Caki2 (cell line): ENCODE measurements at places on chromosomes 11 and 22.
A peak's percentile ranks its signal among the peaks of the same experiment; 100 is the strongest.

GRCh38 chr11:41045266-41045665 lies 414.2 kb downstream of the LRRC4C start:
- DNase-seq: no peak

DNA sequence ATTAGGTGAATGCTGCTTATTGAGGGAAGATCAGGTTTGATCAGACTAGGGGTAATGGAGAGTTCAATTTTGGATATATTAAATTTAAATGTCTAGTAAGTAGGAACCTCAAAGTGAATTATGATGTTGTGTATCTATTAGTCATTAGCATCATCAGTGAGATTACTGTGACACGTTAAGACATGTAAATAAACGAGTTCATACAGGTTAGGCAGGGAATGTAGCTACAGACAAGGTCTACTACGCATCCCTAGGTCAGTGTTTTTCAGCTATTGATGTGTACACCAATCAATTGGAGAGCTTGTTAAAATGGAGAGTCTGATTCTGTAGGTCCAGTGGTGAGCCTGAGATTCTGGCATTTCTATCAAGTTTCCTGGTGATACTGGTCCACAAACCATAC lies 120.1 kb upstream of the LRRC4C start:
- DNase-seq: no peak

GRCh38 chr11:63843041-63843440 lies 4.1 kb downstream of the MARK2 start:
- no peak for DNase-seq

DNA sequence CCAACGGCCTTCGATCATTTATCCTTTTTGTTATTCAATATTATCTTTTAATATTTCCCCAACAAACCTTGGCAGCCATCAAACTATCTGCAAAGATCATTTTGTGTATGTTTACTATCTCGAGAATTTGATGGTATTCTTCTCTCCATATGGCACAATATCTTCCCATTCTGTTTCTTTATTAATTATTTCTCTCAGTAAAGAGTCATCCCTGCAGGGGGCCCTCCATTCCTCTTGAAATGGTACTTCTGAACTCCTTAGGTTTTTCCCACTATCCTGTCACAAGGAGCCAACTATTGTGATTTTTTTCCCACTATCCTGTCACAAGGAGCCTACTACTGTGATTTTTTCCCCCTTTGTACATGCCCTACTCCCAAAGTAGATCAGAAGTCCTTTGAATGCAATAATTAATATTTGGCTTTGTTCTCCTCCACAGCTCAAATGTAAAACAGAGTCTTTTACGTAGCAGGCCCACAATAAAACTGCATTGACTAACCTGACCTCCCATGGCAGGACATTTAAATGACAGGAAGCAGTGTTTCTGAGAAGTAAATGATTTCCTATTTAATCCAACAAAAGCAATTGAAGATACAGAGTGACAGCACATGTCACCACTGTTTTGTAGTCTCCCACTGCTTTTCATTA lies 43.3 kb downstream of the PDGFD start:
- DNase-seq: no peak

- no peak for DNase-seq
These were observed 296.9 kb downstream of the KIRREL3 start for GRCh38 chr11:126703662-126704061.

DNA sequence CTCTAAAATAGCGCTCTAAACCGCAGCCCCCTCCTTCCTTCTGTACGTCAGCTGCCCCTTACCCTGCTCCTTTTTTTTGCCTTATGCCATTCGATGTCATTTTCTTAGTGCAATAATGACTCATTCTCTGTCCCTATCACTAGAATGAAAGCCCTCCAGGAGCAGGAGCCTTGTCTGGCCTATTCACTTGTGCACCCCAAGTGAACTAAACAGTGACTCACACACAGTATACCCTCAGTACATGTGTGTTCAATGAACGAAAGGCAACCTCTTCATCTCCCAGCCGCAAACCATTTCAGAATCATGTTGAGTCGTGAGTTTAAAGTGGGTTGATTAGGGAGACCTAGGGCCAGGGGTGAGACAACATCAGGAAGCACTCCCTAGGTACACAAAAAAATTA lies 50.7 kb upstream of the SPATA19 start:
- no peak for DNase-seq

DNA sequence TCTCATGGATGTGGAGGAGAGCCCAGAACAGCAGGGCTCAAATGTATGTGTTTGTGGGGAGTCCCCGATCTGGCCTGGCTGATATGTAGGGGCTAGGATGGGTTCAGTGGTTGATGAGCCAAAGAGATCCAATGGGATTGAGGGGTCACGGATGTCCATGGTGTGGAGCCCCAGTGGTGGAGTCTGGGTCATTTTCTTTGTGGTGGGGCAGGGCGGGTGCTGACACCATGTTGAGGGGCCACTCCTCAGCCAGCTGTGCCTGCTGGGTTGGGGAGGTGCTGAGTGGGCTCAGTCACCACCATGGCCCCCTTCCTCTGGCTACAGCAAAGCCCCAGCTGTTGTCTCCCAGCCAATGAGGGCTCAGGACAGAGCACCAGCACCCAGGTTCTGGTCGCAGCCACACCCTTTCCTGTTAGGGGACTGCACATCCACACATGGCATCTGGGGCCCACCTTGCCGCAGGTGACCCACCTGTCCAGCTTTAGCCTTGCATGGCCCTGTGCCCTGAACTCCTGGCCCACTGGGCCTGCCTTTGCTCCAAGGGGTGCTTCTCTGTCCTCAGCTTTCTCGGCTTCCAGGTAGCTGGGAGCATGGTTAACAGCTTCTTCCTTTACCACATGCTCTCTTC lies 3.2 kb upstream of the GNAZ start:
- no peak for DNase-seq

DNA sequence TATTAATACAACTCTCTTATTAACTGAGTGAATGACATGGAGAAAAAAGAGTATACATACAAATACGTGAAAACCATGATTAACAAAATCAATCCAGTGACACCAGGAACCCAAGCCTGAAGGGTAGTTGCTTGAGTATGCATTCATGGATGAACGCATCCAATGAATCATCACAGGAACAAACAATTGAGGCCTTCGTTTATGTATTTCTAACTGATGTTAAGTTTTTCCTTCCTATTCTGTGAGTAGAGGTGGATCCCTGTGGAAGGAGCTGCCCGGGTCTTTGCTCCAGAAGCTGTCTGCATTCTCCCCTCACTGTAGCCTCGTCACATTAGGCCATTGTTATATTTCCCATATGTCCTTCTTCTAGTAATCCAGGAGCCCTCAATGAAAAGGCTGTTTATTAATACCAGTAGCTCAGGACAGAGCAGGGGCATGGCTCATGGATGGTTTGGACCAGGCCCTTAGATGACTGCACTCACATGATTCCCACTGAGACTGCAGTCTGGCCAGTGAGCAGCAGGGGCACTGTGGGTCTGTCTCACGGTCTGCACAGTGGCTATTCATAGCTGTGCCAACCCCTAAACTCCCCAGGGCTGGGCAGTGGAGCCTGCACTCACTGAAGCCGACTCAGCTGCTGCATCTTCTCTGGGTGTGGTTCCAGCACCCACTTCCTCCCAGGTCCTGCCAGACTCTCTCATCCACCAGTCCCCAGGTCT lies 128.1 kb upstream of the TOP3B start:
- DNase-seq: peak; percentile 88

- no peak for DNase-seq
These were observed 866.0 kb downstream of the BRD1 start for GRCh38 chr22:48961705-48962104.

DNA sequence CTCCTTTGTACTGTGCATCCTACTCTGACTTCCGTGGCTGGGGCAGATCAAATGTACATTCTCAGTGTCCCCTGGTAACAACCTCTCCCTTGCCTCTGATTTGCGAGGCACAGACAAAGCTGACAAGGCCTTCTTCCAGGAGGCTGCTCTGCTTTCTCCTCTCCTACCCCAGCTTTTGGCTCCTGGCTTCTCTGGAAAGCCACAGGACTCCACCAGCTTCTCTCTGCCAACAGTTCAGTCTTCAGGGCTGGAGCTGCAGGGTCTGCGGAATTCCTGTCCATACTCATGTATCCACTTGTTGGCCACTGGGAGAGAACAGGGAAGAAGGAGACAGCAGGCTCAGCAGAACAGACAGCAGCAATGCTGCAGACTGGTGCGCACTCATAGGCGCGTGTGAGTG lies 44.4 kb downstream of the P4HA3 start:
- no peak for DNase-seq

- no peak for DNase-seq
These were observed 12.3 kb upstream of the SCUBE2 start for GRCh38 chr11:9103542-9104276.

GRCh38 chr11:127574478-127574877 lies 573.9 kb upstream of the KIRREL3 start:
- no peak for DNase-seq

- peak; percentile 55 for DNase-seq
These were observed 5.2 kb downstream of the SBF1 start for GRCh38 chr22:50469377-50470305.

DNA sequence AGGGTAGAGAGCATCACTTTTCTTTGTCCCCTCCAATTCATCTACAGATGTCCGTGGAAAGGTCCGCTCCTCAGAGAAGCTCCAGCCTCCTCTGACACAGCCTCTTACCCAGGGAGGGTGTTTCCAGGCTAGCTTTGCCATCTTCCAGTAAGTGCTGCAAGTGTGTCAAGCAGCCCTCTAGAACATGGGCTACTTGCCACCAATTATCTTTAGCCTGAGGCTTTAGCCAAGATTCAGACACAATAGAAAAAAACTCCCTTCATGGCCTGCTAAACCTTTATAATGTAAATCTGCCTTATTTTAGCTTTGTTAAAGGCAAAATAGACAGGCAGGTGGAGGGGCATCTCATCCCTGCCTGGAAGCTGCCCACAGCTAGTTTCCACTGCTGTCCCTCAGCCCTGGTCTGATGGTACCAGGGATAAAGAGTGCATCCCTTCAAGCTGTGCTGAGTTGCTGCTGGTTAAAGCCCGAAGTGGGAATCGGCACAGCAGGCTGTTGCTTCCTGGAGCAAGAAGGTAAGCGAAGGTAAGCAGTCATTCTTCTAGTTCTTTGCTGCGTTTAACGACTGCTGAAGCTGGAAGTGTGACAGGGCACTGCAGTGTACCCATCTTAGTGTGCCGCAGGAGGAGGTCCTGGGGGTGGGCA lies 190.1 kb upstream of the E2F8 start:
- DNase-seq: no peak

GRCh38 chr22:24525416-24526037 lies 29.4 kb downstream of the GUCD1 start:
- DNase-seq: peak; percentile 69

DNA sequence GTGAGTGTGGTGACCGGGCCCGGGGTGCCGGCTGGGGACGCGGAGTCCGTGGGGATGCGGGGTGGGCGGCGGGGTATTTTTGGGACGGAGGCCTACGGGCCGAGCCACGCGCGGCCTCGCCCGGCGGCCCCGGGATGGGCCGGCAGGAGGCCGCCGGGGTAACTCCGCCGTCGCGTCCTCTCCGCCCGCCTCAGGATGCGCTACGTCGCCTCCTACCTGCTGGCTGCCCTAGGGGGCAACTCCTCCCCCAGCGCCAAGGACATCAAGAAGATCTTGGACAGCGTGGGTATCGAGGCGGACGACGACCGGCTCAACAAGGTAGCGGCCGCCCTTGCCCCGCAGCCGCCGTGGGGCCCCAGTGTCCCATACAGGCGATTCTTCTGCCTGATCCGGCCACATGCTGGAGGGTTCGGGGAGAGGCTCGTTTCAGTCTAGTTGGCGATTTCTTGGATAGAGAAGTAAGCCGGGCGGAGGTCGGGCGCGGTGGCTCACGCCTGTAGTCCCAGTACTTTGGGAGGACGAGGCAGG lies 337 bp downstream of the RPLP2 start:
- DNase-seq: no peak

DNA sequence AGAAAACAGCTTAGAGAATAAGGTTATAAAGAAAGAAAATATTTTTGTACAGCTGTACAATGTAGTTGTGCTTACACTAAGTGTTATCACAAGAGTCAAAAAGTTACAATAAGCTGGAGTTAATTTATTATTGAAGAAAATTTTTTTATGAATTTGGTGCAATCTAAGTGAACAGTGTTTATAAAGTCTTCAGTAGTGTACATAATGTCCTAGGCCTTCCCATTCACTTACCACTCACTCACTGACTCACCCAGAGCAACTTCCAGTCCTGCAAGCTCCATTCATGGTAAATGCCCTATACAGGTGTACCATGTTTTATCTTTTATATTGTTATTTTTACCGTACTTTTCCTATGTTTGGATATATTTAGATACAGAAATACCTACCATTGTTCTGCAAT lies 34.7 kb downstream of the GDPD4 start:
- DNase-seq: no peak

- peak; percentile 90 for DNase-seq
These were observed 20.0 kb downstream of the DAGLA start for GRCh38 chr11:61700212-61700611.

- DNase-seq: peak; percentile 87
These were observed 30.0 kb downstream of the ARAP1 start for GRCh38 chr11:72722050-72722748.

DNA sequence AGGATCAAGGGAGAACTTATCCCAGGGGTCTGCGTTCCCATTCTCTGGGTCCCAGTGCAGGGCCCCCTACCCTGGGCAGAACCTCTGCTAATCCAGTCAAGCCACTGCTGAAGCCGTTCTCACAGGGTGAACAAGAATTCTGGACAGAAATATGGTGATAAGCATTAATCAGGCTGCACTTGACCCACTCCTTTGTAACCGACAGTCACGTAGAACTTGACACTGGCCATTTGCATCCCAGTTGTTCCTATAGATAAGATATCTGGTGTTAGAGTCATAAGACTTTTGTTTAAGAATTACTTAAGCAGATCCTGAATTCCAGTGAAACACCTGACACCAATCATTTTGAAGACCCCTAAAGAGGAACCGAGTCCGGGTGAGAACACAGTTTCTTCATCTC lies 107.5 kb upstream of the THY1 start:
- no peak for DNase-seq

DNA sequence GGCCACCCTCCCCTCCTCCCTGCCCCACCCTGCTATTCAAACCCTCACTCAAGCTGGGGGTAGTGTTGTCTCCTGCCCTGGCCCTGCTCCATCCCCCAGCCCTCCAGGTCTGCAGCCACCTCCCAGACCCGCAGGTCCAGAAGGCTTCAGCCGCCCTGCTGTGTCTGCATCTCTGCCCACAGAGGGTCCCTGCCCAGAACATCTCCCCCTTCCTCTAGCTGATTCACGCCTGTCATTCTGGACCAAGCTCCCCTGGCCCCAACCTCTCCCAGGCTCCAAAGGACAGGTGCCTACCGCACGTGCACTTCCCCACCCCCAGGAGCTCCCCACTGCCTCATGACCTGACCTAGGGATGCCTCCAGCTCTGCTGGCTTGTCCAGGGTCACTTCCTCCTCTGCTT lies 16.0 kb upstream of the SHISAL1 start:
- DNase-seq: no peak
